ENCODE measurements at places on chromosomes 2 and 18.

DNA sequence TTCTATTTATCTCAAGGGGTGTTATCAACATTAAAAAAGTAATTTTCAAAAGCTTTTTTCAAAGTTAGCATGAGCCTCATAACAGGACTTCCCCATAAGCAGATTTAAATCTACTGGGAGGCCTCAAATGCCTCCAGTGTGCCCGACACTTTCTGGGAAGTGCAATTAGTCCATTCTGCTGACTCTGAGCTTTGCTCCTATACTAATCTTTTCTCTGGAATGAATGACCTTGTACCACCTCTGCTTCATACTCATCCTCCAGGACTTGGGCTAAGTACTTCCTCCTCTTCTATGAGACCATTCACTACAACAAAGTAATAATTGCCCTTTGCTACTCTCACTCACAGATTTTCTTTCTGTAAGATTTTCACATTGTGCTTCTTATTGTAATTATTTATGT lies 111.1 kb downstream of the RIT2 start:
- no peak for DNase-seq

DNA sequence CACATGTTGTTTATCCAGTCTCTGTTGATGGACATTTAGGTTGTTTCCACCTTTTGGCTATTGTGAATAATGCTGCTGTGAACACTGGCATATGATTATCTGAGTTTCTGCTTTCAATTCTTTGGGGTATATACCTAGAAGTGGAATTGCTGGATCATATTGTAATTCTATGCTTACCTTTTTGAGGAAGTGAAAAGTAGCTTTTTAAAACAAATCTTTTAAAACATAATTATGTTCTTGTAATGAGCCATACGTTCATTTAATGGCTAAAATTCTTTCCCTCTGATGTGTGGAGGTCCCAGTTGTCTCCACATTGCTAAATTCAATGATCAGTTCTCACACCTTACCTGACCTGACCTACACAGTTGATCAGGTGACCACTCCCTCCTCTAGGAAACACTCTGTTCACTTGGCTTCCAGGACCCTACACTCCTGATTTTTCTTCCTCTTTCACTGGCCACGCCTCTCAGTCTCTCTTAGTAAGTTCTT lies 27.8 kb upstream of the SERTAD2 start:
- DNase-seq: no peak

GRCh38 chr18:9901377-9901776 lies 12.4 kb upstream of the VAPA start:
- no peak for DNase-seq

- DNase-seq: no peak
Measured at GRCh38 chr2:26883956-26884355, 36.0 kb downstream of the DPYSL5 start.

DNA sequence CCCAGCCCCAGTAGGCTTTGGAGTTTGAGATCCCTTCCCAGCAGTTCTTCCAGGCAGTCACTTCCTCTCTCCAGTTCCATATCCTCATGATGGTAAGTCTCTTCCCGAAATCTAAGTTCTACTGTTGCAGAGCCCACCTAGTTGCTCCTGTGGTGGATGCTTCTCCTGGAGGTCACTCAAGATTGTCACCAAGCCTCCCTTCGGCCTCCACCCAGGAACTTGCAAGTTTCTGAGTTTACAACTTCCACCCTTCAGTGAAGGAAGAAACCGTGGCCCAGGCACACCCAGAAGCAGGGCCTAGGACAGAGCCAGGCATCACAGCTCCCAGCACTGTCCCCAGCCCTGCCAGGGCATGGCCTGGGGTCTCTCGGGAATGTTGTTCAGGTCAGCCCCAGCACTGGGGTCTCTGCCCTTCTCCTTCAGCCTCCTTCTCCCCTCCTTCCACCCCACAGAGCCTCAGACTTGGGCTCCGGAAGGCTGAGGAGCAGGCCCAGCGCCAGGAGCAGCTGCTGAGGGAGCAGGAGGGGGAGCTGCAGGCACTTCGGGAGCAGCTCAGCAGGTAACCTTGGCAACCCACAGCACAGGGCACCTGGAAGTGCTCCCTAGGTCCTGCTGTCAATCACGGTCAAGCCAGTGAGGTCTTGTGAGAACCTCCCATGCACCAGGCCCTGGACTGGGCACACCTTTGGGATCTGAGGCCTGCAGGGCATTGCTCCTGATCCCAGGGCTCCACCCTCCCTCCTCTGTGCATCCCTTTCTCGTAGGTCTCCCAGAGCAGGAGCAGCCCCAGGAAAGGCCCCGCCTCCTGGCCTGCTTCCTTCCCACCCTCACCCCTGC lies 7.1 kb downstream of the RUFY4 start:
- DNase-seq: no peak

- no peak for DNase-seq
Measured at GRCh38 chr2:203534621-203535077, 452 bp downstream of the RAPH1 start.

- DNase-seq: no peak
Measured at GRCh38 chr2:143545949-143546255, 416.7 kb downstream of the ARHGAP15 start.

DNA sequence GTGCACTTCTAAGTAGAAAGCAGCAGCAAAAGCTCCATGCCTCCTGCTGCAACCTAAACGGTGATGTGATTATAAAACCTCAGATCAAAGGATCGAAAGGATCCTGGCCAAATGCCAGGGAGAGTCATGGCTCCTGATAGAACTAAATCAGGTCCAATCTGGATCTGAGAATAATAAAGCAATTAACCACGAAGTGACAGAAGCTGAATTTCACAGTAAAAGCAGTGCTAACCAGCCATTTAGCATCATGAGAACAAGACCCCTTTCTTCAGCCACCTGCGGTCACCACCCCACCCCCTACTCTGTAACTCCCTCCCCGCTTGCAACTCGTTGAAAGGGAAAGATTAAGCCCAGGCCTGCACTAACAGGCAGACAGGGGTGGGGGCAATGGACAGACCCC lies 748.7 kb downstream of the BCL11A start:
- no peak for DNase-seq

DNA sequence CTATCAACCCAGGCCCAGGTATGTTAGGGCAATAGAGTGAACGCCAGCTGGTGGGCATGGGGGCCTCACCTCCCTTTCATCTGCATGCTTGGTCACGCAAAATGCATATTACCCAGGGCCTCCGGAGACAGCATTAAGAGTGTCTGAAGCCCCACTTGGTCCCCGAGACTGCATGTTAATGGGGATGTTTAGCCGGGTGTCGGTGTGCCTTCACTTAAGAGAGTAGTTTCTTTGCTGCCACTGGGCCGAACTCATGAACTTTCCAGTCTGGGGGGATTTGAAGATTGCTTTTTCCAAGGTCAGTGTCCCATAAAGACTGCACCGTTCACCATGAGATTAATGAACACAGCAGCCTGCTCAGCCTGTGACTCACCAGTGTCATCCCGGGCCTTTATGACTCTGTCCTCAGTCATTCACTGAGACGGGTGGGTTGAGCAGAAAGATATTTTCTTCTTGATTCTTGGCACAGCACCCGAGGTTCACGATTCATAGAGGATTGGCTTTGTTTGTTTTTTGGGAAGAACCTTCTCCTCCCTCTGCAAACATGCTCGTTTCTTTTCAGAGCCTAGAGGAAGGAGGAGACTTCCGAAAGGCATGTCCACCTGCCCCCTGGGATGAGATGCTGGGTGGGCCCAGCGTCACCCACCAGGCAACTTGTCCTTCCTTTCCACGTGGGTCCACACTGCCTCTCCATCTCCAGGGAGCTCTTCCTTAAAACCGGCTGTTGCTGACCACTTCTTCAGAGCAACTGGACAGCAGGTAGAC lies 199.1 kb downstream of the GLI2 start:
- no peak for DNase-seq

DNA sequence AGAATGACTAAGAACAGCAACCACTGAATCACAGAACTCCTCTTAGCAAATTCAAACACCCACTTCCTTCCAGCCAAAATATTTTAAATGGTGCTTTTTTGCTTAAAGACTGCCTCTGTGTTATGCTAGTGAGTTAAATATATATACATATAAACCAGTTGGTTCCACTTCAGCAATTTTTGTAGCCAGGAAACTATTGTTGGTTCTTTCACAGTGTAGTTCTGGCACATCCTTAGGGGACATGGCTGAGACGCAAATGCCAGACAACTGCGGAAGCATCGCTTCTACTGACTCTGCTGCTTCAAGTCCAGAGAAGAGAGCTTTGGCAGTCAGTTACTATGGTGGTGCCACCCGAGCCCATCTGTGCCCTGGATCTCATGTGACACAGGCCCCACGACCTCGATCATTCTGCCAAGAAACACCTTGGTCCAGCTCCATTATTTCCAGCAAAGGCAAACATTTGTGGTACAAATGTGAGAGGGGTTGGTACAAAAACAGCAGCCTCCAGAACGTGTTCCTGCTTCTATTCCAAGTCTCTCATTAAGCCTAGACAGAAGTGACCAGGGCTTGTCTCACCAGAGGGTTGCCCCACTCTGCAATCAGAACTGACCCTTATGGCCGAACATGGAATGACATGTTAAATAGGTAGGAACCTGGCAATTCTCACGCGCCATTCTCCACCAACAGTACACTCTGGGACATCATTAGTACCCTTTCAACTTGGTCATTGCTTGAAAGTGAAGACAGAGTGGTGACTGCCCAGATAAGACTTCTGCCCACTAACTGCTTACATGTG lies 117.8 kb upstream of the NRP2 start:
- no peak for DNase-seq

- no peak for DNase-seq
Measured at GRCh38 chr2:30436859-30437435, 10.1 kb upstream of the LCLAT1 start.

- no peak for DNase-seq
Measured at GRCh38 chr18:13804305-13804704, 19.6 kb upstream of the MC5R start.

GRCh38 chr2:68577183-68577582 lies 66.2 kb upstream of the PROKR1 start:
- no peak for DNase-seq

DNA sequence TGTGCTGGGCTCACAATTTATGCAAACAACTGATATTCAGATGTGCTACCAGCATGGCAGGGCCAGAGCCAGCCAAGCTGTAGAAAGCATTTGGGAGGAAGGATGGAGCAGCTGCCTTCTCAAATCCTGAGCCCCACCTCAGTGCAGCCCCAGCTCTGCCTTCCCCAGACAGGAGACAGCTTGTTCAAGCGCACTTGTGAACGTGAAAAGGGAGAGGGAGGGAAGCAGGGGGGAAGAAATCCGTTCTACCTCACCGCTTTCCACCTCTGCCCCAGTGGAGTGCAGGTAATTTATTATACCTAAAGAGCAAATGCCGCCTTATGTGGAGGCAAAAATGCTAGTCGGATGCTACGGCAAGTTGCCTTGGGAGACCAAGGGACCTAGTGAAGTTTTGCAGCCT lies 66.0 kb upstream of the SLC14A2 start:
- DNase-seq: no peak

GRCh38 chr18:58955738-58956137 lies 91.1 kb downstream of the ZNF532 start:
- no peak for DNase-seq

GRCh38 chr18:22536558-22536957 lies 118.8 kb upstream of the CTAGE1 start:
- DNase-seq: no peak

GRCh38 chr2:202932425-202933138 lies 20.5 kb downstream of the CARF start:
- no peak for DNase-seq

GRCh38 chr2:1742301-1742680 lies 2.0 kb downstream of the PXDN start:
- DNase-seq: no peak

DNA sequence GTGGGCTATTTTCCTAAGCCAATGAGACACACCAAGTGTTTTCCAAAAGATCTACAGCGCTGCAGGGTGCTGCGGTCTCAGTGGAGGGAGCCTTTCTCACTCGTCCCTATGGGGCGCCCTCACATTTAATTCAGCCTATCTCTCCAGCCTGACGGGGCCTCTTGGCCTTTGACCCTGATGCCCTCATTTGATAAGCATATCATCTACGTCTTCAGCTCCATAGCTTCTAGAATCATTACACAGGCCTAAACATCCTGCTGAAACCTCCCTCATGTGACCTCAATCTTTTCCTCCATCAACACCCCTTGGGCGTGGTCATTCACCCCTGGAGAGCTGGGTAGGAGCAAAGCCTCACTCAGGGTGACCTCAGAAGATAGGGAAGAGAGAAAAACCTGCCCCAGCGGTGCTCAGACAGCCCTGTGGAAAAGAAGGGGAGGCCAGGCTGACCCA lies 57.4 kb downstream of the CYP26B1 start:
- DNase-seq: no peak

- no peak for DNase-seq
Measured at GRCh38 chr18:63149302-63149587, 170.3 kb downstream of the BCL2 start.

GRCh38 chr2:102100371-102101096 lies 42.0 kb upstream of the IL1R1 start:
- no peak for DNase-seq

GRCh38 chr2:37084797-37085196 lies 479 bp downstream of the GPATCH11 start:
- no peak for DNase-seq

GRCh38 chr2:15580451-15580850 lies 11.2 kb upstream of the DDX1 start:
- no peak for DNase-seq

DNA sequence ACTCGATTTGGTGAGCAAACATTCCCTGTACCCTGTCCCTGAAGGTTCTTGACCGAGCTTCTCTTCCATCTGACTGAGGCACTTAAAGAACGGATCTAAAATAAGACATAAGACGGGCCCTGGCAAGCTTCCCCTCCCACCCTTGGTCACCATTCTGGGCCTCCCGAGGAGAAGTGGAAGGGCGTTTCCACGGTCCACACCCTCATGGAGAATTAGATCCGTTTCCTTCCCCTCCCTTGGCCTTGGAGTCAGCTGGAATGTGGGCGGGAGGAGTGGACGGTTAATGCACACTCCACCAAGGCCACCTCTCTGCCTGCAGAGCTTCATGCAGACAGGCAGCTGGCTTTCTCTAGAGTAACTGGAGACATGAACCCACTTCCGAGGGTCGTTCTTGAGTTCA lies 257.3 kb upstream of the APCDD1 start:
- no peak for DNase-seq
